ENCODE measurements at places on chromosomes 11 and 22.

- DNase-seq = no peak
Measured at GRCh38 chr11:114909866-114910265, 231.5 kb downstream of the NXPE2 start.

DNA sequence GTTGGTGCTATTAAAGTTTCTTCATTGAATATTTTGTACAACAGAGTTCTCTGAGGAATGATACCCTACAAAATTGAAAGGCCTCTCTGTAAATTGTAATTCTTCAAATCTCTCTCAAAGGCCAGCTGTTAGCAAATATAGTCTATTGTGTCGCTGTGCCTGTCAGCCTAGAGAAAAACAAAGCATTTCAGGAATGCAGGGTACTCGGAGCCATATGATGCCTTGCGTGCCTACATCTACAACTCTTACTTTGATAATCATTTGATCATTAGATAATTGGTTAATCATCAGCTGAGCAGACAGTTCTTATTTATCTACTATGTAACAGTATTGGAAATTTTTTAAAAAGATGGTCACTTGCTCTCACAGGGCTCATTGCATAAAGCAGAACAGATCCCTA lies 67.3 kb downstream of the RNF169 start:
- DNase-seq = no peak

GRCh38 chr22:37318364-37319109 lies 36.2 kb downstream of the CYTH4 start:
- DNase-seq = no peak

- DNase-seq = no peak
Measured at GRCh38 chr11:45917286-45917622, 423 bp downstream of the PEX16 start.

DNA sequence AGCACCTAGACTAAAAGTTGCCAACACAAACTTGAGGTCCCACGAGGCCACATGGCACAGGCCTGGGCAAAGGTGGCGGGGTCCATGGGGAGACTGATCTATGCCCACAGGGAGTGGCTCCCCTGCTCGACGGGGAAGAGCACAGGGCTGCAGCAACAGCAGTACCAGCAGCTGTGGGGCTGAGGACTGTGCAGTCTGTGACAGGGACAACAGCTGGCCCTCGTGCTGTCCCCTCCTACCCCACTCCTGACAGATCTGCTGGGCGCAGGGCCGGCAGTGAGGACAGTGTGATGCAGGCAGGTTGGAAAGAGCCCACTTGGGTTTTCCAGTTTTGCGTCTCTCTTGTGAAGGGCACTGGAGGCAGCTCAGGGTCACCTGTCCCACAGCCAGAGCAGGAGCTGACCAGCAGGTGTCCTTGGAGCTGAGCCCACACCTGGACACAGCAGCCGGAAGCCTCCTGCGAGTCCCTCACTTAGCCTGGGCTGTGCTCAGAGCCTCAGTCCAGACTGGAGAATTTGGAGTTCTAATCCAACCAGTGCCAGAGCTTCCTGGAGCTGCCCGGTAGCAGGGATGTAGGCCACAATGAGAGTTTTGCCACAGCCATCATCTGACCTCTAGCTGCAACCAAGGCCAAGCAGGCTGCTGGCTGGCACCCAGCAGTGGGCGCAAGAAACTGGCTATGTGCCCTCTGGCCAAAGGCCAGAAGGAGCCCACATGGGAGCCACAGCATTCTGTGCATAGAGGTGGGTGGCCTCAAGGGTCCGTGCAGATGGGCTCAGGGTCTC lies 3.6 kb upstream of the GAS2L1 start:
- no peak for DNase-seq

DNA sequence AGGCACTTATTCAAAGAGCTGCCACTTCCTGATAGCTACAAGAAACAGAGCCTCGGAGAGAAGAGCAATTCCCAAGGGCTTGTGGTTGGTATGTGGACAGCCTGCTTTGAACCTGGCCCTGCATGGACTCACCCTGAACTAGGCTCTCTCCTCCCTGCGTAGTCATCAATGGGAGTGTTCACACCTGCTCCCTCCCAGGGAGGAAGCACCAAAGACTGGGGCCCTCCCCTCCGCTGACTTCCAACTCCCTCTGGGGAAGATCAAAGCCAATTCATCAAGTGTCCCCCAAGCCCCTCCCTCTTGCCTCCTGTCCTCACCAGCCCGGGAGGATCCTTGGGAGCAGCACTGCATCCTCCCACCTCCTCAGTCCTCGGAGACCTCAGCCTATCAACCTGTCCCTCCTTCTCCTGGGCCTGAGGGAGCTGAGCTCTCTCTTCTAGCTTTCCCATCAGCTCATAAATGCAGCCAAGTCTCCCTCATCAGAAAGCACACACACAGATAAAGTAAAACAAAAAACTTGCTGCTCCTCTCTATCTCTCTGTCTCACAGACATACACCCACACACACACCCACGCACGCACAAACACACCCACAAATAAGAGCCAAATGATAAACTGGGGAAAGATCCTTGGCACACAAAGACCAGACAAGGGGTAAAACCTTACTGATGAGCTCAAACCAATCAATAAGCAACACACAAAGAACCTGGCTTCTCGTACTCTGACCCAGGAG lies 3.3 kb downstream of the A4GALT start:
- DNase-seq = no peak

DNA sequence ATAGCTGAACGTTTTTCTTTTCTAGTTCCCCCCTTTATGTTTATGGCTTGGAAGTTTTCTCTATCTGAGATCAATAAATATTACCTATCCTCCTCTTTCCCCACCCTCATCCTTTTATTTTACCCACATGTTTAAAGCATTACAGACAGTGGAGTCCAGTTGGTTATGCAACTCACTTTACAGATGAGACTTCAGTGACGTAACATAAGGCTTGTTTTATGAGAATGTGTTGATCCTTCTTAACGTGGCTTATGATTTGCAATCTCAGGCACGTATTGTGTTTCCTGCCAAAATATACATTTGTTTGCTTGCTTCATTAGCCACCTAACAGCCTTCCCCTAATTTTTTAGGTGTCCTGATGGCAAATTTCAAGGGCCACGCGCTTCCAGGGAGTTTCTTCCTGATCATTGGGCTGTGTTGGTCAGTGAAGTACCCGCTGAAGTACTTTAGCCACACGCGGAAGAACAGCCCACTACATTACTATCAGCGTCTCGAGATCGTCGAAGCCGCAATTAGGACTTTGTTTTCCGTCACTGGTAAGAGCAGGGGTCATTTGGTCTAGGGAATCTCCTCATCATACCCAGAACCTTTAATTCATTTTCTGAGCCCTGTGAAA lies 36.6 kb downstream of the TMEM45B start:
- no peak for DNase-seq

DNA sequence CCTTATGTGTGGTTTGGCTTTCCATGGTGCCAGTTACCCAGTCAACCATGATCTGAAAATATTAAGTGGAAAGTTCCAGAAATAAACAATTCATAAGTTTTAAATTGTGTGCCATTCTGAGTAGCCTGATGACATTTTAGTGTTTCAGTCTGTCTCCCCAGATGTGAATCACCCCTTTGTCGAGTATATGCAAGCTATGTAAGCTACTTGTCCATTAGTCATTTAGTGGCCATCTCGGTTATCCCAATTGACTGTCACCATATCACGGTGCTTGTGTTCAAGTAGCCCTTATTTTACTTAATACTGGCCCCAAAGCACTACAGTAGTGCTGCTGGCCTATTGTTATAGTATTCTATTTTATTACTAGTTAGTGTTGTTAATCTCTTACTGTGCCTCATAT lies 44.9 kb downstream of the ATG16L2 start:
- no peak for DNase-seq

- DNase-seq = no peak
Measured at GRCh38 chr11:132821014-132821413, 711.3 kb downstream of the OPCML start.

Measured in activated CD4-positive, alpha-beta T cell treated with anti-CD3 and anti-CD28 coated beads, Interleukin-2, amount 50 U/mL, for 24 hours (primary cell).